Foreskin keratinocyte (primary cell): ENCODE measurements at places on chromosomes 4 and X. TPM values are rescaled to one million over a fixed set of nuclear protein-coding genes. Genes with fewer than 3 reads are reported as not detected.

GRCh38 chr4:86561256-86561655 is 32.9 kb upstream of the PTPN13 start:
- no peak for DNase-seq

DNA sequence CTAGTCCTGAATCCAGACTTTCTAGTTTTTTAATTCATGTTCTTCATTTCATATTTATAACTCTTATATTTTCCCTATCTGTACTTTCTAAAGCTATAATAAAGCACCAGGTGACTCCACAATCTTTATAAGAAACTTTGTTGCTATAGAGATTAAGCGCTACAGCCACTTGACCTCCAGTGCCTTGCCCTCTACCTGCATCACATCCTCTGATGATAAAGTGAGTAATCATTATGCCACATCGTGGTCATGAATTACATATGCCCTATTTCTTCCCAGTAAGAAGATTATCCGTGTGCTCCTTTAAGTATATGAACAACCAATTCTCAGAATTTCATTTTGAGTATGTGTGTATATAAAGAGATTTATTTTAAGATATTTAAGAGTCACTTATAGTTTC is 6.8 kb upstream of the DYNLT3 start:
- DNase-seq = no peak

Gene YIPF6
- 16.9 and 18.1 TPM in 2 replicates for total RNA-seq

DNA sequence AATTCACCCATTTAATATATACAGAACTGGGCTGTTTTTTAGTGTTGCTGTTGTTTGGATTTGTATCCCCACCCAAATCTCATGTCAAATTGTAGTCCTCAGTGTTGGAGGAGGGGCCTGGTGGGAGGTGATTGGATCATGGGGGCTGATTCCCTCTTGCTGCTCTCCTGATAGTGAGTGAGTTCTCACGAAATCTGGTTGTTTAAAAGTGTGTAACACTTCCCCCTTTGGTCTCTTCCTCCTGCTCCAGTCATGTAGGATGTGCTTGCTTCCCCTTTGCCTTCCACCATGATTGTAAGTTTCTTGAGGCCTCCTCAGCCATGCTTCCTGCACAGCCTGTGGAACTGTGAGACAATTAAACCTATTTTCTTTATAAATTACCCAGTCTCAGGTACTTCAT is 141.6 kb upstream of the AADAT start:
- DNase-seq = no peak

DNA sequence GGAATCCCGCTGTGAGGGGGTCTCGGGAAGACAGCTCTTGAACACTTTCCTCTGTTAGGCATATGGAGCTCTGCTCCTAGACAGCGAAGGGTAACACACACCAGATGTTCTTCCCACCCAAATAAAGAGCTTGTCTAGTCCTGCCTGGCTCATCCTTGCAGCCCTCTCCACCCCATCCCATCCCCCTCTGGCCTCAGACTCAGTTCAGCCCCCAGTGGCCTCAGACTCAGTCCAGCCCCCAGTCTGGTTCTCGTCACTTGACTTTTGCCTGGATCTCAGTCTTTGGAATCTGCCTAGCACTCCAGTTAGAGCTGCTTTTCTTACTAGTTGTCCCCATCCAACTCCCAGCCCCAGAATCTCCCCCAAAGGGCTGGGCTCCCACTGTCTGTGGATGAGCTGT is 14.9 kb downstream of the RAB33A start:
- no peak for DNase-seq

GRCh38 chr4:184473499-184474262 is 669 bp downstream of the IRF2 start:
- DNase-seq = no peak

DNA sequence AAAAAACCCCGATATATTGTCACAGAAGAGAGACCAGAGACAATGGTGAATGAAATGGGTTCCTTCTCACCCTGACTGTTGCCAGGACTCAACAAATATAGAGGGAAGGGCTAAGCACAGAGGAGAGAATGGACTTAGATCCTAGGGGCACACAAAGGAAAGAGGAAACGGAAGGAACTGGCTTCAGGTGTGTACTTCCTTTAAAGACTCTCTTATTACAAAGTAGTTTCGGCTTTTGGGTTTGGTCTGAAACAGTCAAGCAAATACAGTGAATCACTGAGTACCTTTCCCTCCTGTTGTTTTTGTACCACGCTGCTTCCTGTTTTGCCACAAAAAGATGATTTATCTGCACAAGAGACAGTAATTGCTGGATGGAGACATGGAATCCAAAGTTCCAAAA is 46.1 kb upstream of the S100G start:
- no peak for DNase-seq

GRCh38 chr4:169582706-169583105 is 29.7 kb downstream of the NEK1 start:
- DNase-seq = no peak

Gene SPANXN4
- not detected in 2 replicates for total RNA-seq

GRCh38 chr4:152926959-152927358 is 9.2 kb upstream of the FHDC1 start:
- DNase-seq = no peak

- no peak for DNase-seq
Observed at GRCh38 chrX:124641737-124642491, 295.6 kb downstream of the SH2D1A start.

DNA sequence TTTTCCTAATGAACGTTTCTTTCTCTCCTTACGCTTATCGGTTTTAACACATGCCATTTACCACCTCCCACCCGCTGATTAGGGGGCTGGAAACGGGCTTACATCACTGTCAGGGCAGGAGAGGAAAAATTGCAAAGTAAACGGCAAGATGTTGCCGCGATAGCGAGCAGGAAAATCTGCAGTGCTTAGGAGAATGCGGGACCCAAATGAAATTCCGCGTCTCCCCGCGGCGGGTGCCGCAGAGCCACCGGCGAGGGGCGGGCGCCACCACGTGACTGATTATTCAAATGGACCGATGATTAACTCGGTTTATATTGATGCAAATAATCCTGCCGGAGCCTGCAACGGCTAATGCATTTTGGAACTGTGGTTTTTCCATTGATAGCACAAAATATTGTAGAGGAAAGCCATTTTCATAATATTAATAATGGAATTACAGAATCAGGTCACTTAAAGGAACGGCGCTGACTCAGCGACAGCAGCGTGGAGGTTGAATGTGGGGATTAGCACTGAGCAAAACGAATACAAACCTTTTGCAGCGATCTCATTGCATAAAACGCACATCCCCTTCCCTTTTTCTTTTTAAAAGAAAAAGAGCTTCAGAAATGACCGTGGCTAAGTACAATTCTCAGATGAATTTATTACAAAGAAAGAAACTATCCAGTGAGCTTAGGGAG is 224.2 kb downstream of the STIM2 start:
- peak; percentile 10 for DNase-seq

- DNase-seq = peak; percentile 57
Observed at GRCh38 chr4:95506264-95506663, 42.5 kb downstream of the UNC5C start.

- DNase-seq = no peak
Observed at GRCh38 chr4:113810906-113811305, 49.4 kb upstream of the CAMK2D start.

Gene TRIM61
- total RNA-seq = 2.2 and 2.4 TPM in 2 replicates

DNA sequence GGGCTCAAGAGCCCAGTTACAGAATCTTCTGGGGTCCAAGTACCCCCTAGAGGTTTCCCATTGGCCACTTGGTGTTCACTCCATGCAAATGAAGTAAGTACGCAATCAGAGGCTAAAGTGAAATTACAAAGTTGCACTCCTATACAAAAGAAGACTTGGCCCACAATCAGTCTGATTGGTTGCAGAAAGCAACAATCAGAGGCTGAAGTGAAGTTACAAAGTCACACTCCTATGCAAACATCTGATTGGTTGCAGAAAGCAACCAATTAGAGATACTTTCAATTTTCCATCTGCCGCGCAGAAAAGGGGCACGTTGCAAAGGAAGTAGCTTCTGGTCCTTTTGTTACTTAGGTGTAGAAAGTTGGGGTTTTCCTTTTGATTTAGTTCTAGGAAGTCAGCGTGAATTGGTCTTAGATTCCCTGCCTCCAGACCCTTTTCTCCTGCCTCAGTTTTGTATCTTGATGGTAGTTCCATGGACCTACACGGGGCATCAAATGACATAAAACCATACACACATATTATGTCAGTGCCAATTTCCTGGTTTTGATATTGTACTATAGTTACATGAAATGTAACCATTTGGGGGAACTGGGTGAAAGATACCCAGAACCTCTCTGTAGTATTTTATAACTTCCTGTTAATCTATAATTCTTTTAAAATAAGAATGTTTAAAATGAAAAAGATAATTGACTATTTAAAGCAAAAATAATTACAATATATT is 12.4 kb upstream of the PIN4 start:
- DNase-seq = no peak

GRCh38 chrX:119755981-119756533 is 2.3 kb upstream of the SOWAHD start:
- DNase-seq = no peak

- no peak for DNase-seq
Observed at GRCh38 chrX:28177202-28177601, 196.0 kb upstream of the DCAF8L1 start.

GRCh38 chr4:14679906-14680305 is 322.4 kb upstream of the CPEB2 start:
- DNase-seq = peak; percentile 31

- DNase-seq = no peak
Observed at GRCh38 chrX:67570839-67571238, 27.0 kb downstream of the AR start.

Gene CXorf58
- total RNA-seq = 0.11 TPM in 1 of 2 replicates, not detected in the other
